ENCODE measurements at places on chromosomes 13 and 19.
A peak's percentile ranks its signal among the peaks of the same experiment; 100 is the strongest.

DNA sequence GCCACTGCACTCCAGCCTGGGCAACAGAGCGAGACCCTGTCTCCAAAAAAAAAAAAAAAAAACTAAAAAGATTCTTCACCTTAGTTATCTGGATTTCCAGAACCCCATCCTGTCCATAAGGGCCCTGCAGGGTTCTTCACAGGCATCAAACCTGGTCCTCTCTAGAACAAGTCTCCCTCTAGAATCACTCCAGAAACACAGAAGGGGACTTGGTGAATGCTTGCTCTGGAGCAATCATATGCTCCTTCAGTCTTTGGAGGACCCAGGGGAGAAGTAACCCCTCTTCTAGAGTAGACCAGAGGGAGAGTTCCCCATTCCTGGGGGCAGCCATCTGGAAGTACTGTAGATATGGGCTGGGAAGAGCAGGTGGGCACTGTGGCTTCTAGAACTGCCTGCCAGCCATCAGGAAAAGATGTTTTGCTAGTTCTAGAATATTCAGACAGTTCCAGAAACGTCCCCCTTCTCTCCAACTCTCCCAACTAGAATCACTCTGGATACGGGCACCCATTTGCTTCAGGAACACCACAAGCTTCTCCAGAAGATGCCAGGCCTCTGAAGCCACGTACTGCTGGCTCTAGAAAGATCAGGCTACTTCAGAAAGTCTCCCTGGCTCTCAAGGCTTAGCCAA, 2.8 kb downstream of the FUT1 start:
- no peak for DNase-seq

- no peak for DNase-seq
Observed at GRCh38 chr13:51158880-51159518, 47.9 kb upstream of the C13orf42 start.

DNA sequence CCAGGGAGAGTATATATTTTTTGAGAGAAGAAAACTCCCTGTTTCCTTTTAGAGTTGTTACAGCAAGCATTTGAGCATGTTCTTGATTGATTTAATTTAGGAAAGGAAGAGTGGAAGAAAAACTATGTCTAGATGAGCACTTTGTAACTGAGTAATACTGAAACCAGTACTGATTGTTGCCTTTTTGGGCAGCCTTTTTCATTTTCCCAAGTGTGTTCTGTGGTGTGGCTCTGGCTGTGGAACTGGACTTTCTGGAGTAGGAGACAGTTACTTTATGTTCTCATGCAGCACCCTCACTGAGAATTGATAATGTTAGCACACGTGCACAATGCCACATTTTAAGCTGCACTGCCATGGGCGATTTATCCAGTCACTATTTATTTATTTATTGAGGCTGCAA, 211.5 kb downstream of the LMO7 start:
- DNase-seq, result no peak

DNA sequence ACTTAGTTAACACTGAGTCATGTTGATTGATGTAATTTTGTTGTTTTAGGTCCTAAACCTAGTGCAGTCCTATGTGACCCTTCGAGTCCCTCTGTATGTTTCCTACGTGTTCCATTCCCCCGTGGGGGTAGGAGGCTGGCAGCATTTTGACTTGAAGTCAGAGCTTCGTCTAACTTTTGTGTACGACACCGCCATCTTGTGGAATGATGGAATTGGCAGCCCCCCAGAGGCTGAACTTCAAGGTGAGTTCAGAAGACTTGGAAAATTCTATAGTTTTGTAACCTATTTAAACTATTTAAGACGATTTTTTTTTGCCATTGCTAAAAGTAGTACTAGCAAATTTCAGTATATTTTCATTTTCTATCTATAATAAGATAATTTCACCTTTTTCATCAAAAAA, 117.9 kb downstream of the STOML3 start:
- peak; percentile 48 for DNase-seq

DNA sequence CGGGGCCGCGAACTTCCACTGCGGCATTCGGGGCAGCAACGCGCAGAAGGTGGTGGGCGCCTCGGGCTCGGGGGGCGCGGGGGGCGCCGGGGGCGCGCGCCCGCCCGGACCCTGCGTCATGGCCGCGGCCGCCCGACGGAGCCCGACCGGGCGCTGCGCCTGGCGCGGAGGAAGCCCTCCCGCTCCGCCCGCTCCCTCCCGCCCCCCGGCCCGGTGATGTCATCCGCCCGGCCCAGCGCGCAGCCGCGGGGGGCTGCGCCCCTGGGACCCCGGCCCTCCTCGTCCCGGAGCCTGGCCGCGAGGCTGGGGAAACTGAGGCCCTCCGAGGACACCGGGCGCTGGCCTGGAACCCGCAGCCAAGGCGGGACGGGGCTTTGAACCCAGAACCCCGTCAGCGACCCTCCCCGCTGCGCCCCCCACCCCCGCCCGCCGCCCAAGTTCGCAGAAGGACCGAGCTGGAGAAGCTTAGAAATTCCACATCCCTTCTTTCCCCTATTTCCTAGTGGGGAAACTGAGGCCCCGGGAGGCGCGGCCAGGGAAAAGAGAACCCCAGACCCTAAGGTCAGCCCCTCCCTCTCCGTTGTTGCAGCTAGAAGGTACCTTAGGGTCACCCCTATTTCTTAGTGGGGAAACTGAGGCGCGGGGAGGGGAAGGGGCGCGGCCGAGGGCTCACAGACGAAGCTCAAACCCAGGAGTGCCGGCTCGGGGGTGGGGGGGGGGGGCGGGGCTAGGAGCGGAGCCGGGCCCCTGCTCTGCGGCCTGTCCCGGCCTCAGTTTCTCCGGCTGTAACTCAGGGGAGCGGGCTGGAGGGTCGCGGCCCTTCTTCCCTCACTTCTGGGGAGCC, at the start of gene SHC2:
SHC2 (minus strand) TSS at position 157 of the 844 bp plus-strand sequence; CDS start at position 120, 37 bp downstream.
- DNase-seq, result peak; percentile 71

- no peak for DNase-seq
Observed at GRCh38 chr13:99693852-99694611, 192.8 kb downstream of the TM9SF2 start.

DNA sequence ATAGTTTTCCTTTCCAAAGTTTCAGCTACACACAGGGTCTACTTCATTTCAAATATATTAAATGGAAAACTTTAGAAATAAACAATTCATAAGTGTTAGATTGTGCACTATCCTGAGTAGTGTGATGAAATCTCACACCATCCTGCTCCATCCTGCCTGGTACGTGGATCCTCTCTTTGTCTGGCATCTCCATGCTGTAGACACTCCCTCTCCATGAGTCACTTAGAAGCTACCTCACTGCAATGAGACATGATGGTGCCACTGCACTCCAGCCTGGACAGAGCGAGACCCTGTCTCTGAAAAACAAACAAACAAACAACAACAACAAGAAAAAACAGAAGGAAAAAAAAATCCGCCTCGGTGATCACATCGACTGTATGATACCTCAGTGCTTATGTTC, 191.8 kb downstream of the PCCA start:
- DNase-seq, result no peak

GRCh38 chr19:7868671-7869452, 5.3 kb downstream of the PRR36 start:
- peak; percentile 88 for DNase-seq

DNA sequence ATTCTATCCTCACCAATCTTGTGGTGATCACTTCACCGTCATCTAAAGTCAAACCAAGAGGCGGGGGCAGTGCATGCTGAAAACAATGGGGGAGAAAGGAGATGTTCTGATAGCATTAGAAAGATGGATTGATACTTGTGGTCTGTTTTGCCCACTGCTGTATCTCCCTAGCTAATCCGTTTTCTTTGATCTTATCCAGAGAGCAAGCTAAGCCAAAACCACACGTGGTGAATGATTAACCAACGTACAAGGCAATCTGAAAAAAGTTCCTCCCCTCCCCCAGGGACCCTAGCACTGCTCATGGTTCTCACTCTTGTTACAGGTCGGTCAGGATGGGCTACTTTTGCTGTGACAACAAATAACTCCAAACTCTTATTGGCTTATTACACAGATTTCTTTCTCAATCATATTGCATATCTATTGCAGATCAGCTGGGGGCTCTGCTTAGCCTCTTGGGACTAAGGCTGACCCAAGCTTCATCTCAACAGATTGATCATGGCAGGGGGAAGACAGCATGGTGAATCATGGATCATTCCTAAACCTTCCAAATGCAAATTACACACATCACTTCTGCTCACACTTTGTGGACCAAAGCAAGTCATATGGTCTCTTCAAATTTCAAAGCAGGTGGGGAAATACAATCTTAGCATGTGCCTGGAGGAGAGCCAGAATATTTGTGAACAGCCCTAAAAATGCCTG, 11.9 kb upstream of the C13orf42 start:
- no peak for DNase-seq

DNA sequence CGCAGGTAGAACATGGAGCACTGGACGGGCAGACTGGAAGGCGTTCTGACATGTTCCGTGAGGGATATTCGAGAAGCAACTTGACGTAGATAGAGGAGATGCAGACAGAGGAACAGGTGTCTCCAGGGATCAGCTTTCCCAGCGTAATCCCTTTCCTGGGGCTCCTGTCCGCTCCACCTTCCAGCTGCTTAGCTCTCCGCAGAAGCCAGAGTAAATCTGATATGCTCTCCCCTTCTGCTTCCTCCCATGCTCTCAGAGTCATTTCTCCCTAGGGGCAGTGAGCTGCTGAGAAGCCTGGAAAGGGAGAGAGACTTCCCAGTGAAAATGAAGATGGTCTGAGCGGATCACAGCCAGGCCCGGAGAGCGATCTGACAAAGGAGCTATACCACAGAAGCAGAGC, 23.0 kb upstream of the OLFM4 start:
- DNase-seq, result no peak

GRCh38 chr13:30892966-30893365, 13.1 kb upstream of the MEDAG start:
- peak; percentile 77 for DNase-seq

- DNase-seq, result no peak
Observed at GRCh38 chr13:35817642-35818607, 313.3 kb downstream of the DCLK1 start.

- DNase-seq, result no peak
Observed at GRCh38 chr19:15469513-15470297, 5.4 kb upstream of the RASAL3 start.

DNA sequence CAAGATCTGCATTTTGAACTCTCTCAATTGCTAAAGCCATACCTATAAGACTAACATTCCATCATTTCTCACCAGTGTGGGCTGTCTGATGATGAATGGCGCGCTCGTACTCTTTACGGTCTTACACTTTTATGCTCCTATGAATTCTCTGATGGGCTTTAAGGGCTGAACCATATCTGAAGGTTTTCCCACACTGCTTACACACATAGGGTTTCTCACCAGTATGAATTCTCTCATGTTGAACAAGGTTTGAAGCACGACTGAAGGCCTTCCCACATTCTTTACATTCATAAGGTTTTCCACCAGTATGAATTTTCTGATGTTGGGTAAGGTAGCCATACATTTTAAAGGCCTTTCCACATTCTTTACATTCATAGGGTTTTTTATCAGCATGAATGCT, 18.8 kb upstream of the ZNF607 start:
- DNase-seq, result no peak

GRCh38 chr19:10766671-10767201, 48.9 kb downstream of the DNM2 start:
- DNase-seq, result no peak
